ENCODE measurements at places on chromosomes 6 and 20.

DNA sequence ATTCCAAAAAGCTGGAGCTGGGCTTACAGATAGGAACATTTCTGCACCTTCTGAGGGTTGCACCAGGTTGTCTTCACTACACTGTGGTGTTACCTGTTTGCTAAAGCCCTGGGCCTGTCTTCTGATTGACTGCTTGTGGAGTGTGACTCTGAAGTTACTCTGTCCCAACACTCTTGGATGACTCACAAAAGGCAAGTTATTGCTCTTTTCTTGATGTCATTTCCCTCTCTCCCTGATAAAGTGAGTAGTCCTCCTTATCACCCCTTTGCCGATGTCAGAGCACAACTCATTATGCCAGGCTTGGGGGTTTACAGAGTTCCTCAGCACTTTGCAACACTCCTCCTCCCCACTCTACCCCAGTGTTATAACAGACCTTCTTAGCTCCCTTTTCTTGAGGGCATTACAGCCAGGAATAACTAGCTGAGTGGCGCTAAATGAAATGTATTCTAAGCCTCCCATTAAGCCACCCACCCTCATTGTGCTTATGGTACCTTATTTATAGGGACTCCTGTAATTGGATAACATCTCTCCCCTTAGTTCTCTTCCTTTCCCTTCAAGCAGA lies 36.1 kb upstream of the NKX2-4 start:
- DNase-seq = no peak

GRCh38 chr20:60139663-60140446 lies 181.6 kb downstream of the CDH26 start:
- no peak for DNase-seq

DNA sequence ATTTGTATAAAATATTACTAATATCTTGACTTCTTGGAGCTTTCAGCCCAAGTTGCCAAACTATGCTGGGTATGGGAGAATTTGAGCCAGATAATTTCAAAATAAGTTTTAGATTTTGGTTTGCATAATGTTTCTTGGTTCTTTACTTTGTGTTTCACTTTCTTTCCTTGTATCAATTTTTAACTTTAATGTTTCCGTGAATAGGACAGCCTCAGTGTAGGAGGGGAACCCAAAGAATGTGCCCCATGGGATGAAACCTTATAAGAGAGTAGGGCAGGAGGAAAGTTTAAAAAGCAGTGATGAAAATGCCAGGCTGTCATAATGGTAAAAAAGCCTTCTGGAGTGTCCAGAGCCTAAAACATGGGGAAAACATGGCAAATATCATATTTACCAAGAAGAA lies 252.4 kb upstream of the IRAK1BP1 start:
- DNase-seq = no peak

- no peak for DNase-seq
Observed at GRCh38 chr6:96164802-96165201, 149.0 kb downstream of the FUT9 start.

DNA sequence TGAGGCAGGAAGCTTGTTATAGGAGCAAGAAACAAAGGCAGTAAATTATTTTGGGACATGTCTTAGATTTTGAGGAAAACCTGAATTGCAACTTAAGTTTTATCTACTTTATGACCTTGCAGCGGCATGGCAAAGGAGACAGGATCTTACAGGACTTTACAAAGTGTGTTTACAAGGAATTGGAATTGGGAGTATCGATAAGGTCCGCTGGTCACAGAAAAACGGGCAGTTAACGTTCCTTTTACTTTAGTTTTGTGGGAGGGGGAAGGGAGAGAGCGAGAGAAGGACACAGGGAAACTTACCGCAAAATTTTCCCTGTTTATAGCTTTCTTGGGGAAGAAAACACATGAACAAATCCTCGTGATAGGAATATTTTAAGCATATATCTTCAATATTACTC lies 1607.2 kb downstream of the GRIK2 start:
- DNase-seq = no peak

DNA sequence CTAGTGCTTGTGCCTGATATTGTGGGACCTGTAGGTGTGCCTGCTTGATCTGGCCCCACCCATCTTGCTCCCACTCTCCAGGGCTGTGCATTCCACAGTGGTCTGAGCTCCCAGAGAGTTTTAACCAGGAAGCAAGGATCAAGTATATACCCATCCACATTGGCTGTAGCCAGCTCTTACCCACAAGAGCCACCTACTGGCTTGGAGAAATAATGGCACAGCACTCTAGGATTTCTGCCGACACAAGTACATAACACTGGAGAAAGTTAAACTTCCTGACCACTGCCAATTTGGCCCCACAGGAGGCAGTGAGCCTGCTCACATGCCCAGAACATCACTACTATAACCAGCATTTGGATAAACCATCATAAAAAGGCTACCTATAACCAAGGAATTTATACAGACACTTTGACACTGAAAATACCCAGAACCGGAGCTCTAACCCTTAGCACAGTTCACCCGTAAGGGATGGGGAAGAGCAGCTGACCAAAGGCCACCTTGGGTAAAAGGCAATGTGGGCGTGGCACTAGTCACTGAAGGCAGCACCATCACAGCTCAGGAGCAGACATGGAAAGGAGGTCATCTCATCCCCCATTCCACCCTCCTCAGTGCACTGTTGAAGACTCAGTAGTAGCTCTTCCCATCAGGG lies 440.4 kb downstream of the BTBD3 start:
- no peak for DNase-seq

GRCh38 chr20:51456511-51457509 lies 85.7 kb downstream of the NFATC2 start:
- peak; percentile 78 for DNase-seq

DNA sequence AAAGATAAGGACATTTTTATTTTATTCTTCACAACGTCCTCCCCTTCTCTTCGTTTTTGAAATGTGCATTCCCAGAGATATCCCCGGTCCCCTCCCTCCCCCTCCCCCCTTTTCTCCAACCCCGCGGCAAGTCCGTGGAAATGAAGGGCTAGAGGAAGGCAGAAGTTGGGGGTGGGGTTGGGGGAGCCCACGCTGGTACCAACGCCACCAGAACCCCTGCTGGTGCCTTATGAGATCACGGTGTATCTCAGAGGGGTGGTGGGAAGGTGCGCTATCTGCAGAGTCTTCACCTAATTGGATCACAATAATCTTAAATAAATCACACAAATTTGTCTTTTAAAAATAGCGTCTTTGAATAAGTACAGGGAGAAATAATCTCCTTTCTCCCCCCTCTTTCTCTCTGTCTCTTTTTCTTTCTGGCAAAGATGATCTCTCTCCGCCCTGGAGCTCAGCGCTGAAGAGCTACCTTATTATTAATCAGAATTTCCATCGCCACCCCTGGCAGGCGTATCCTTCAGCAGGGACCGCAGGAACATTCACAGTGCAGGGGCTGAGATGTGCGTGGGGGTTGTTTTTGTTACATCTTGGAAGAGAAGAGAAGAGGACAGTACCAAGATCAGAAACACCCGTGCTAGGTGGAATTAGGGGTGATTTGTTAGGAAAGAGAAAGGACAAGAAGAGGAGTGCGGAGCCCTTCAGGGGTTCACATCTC lies 915 bp downstream of the CLVS2 start:
- DNase-seq = no peak

GRCh38 chr6:132359886-132360285 lies 41.4 kb downstream of the MOXD1 start:
- no peak for DNase-seq

- no peak for DNase-seq
Observed at GRCh38 chr6:91539456-91539855, 952.6 kb upstream of the MAP3K7 start.

DNA sequence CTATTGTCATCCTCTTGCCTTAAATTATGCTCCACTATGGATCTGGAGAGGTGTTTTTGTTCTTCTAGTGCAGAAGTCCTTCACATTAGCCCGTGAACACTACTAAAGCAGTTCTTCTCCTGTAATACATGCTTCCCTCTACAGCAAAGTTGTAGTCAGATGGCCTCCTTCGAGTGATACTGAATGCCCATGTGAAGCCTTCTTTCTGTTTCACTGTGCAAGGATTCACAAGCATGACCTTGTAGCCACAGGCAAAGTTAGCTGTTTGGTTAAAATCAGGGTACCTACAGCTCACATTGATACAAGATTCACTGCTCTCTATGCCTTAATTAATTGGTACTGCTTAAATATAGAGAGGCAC lies 47.6 kb downstream of the ARHGAP18 start:
- DNase-seq = no peak

DNA sequence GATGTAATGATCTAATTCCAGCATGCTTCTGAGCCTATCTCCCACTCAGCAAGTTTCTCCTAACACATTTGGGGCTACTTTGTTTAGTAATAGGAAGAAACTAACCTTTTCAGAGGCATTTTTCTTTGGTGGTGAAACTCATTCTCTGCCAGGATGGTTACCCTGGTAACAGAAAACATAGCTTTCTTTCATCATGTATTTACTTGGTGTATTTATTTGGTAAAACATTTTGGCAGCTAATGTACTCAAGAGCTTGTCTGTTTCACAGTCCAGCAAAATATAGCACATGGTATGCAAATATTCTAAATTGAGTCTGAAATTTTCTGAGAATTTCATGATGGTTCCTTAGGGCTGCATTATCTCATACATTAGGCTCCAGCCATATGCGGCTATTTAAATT lies 100.0 kb downstream of the SLC35B3 start:
- no peak for DNase-seq

DNA sequence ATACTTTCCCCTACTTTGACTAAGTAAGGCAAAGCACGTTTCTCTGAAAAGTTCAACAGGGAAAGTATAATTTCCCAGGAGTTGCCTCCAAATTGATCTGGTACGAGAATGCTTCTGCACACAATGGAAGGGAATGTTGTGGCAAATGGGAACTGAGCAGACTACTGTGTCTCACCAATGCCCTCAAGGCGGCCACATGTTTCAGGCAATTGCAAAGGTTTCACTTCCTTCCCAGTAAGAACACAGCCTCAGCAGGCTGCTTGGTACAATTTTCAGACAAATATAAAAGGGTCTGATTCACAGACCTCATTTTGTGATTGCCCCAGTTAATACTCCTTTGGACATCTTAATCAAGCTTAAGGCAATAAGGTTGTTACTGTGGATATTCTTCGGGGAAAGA lies 71.2 kb downstream of the KIAA0319 start:
- DNase-seq = no peak

DNA sequence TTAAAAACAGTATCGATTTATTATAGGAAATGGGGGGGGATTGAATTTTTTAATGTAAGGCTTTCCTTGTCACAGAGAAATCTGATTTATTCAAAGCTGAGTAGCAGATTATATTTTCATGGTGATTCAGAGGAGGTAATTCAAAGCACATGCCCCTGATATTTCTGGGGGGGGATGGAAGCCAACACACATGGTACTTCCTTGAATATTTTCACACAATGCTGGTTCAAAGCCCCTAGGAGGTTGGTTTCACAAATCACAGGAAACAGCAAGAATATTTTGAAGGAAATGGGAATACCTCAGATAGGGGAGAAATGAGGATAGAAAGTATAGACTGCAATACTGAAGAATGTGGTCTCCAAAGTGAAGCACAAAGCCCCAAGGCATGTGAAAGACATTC lies 98.8 kb downstream of the RTN4IP1 start:
- DNase-seq = no peak

- no peak for DNase-seq
Observed at GRCh38 chr6:150878347-150879213, 13.1 kb downstream of the MTHFD1L start.

- no peak for DNase-seq
Observed at GRCh38 chr6:44001318-44002066, 125.8 kb downstream of the MRPL14 start.

DNA sequence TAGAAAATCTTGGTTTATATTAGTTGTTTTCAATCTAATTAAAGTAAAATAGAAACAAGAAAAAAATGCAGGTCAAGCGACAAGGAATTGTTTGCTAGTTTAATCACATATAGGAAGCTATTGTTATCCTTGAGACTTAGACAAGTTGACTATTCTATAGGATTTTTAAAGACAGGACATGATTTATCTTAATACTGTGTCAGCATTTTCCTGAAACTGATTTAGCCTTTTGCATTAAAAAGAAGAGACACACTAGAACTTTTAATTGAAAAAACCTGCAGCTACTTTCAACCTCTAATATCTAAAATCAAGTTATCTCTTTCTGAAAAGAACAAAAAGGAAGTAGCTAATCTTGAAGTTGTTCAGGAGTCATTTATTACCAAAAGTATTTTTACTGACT lies 246.2 kb downstream of the PHF3 start:
- no peak for DNase-seq

- DNase-seq = no peak
Observed at GRCh38 chr6:150313781-150314180, 55.0 kb upstream of the IYD start.

DNA sequence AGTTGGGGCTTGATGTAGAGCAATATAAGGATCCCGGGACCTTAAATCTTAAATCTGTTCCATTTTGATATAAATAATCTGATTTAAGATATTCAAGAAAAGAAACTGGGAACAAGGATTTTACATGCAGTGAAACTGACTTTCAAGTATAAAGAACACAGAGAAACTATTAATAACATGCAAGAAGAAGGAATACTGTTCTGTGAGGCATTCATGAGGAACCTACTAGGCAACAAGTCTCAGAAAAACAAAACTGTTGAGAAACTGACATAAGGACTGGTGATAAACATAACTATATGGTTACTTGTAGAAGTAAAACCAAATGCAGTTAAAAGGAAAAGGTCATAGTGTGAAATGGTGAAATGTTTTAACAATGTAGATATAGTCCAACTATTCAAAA lies 15.8 kb downstream of the HDDC2 start:
- DNase-seq = no peak

DNA sequence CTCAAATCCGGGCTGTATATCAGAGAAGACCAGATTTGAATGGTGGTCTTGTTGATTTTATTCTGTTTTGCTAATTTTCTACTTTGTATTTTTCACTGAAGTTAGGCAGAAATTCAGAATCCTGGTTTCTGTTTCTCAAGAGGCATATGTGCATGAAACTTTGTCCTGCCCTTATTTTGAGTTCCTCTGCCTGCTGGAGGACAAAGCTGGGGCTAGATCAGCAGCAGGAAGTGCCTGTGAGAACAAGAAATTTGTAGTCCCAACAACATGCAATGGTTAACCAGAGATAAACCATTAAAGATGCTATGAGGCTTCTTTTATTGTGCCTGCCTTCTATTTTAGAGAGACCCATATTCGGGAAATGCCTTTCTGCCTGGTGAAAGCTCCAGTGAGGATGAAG lies 37.1 kb downstream of the BEND6 start:
- no peak for DNase-seq

DNA sequence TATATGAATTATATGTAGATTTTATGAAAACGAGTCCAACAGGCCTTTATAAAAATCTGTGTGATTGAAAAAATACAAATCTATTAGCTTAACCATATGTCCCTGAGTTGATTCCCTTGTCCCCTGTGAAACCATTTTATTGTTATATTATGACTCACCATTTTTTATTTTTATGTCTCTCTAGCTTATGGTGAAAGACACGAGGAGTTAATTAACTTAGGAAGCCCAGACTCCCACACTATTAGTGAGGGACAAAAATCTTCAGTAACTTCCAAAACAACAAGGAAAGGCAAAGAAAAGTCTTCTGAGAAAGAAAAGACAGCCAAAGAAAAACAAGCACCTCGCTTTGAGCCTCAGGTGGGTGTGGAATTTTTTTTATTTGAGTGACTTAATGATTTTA lies 183.1 kb downstream of the ADGB start:
- DNase-seq = no peak

GRCh38 chr20:47365023-47365764 lies 8.7 kb upstream of the ZMYND8 start:
- no peak for DNase-seq

Data from thoracic aorta (tissue), 2 donors.